ENCODE measurements at places on chromosomes 3 and 15. TPM values are rescaled to one million over a fixed set of nuclear protein-coding genes. Genes with fewer than 3 reads are reported as not detected.

IL17RB gene
- 15.9 TPM for total RNA-seq

- peaks cover 9% of the 10 kb centered on the region for H3K36me3 ChIP-seq
- no peaks in the 10 kb centered on the region for H3K27me3 ChIP-seq
- H3K4me1 ChIP-seq = no peaks in the 10 kb centered on the region
Measured at GRCh38 chr3:197880491-197881269, 69.3 kb upstream of the RPL35A start.

DNA sequence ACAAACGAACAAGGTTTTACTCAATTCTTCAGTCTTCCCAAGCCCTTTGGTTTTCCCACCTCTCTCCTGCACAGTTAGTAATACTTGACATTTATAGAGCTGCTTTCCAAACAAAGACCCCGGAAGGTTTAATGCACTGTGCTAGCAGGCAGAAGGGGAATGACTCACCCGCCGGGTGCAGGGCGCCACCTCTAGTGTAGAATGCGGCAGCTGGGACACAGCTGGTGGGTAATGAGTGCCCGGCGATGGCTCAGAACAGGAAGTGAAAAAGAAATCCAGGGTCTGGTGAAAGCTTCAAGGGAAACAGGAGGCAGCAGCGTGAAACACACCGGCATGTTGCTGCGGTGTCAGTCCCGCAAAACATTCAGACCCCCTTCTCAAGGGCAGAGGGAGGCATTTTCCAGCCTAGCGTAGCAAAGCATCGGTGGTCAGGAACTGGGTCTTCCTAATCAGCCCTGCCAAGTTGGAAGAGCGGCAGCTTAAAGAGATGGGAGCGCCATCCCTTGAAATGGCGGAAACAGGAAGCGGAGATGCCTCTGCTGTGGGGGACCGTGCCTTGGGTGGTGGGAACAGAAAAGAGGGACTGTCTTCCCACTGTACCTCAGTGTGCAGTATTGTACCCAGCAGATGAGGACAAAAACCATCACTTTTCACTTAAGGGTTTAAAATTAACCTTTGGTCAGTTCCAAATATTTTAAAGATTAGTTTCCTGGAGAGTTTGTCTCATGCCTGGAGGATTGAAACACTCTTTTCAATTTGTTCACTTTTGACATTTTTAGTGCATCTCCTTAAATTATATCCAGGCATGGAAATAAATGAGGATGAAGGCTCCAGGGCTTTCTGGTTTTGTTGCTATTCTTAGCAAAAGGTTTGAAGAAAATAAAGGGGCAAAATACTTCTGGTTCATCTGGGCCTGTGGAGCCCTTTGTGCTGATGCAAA is 160.7 kb upstream of the MCTP2 start:
- H3K4me1 ChIP-seq = no peaks in the 10 kb centered on the region
- no peaks in the 10 kb centered on the region for H3K27me3 ChIP-seq
- no peak overlapping the region for H3K4me3 ChIP-seq
- H3K36me3 ChIP-seq = no peaks in the 10 kb centered on the region
- DNase-seq = no peak

MEX3B gene
- 8.5 TPM for total RNA-seq

- no peak for DNase-seq
- H3K4me3 ChIP-seq = no peak overlapping the region
- no peak overlapping the region for H3K27ac ChIP-seq
- H3K36me3 ChIP-seq = no peaks in the 10 kb centered on the region
- no peaks in the 10 kb centered on the region for H3K27me3 ChIP-seq
- H3K4me1 ChIP-seq = no peaks in the 10 kb centered on the region
Measured at GRCh38 chr3:196519718-196520082, 4.6 kb upstream of the SMCO1 start.

DNA sequence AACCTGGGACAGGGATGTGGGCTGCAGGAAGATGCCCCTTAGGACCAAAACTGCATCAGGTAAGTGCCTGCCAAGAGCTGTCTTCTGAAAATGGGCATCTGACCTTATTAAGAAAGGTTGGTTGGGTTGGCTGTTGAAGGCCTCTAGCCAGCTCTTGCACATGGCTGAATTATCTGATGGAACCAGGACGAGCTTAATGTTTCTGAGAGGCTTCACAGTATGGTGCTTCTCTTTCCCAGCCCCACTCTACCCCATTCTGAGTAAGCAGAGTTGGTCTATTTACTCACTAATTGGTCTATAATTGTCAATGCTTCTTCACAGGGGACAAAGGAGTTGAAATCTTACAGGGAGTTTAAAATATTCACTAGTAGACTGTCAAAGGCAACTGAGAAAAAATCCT is 48.4 kb downstream of the DTWD1 start:
- no peaks in the 10 kb centered on the region for H3K4me1 ChIP-seq
- DNase-seq = no peak
- H3K27me3 ChIP-seq = no peaks in the 10 kb centered on the region
- no peaks in the 10 kb centered on the region for H3K36me3 ChIP-seq
- no peak overlapping the region for H3K4me3 ChIP-seq
- H3K27ac ChIP-seq = no peak overlapping the region

- H3K27ac ChIP-seq = peak overlapping the region; percentile 10
- no peak for DNase-seq
- peaks cover 24% of the 10 kb centered on the region for H3K4me1 ChIP-seq
- H3K4me3 ChIP-seq = no peak overlapping the region
- no peaks in the 10 kb centered on the region for H3K27me3 ChIP-seq
Measured at GRCh38 chr3:58531956-58532355, 5.0 kb downstream of the ACOX2 start.

DNA sequence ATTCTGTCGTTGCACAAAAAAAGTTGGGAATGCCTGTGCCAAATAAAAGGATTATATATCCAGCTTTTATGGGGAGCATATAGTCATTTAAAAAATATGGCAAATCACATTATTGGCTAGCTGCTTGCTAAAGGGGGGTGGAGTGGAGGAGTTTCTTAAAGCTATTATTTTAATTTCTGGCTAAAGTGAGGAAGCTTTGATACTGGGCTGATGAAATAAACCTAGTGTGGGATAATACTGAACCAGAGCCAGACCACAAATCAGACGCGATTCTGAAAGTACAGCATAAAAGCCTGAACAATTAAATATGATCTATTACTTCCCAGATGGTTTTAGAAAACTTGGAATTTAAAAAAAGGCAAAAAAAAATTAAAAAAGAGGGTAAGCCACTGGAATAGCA is 14.4 kb downstream of the POLR2M start:
- no peaks in the 10 kb centered on the region for H3K36me3 ChIP-seq
- H3K27ac ChIP-seq = no peak overlapping the region
- no peaks in the 10 kb centered on the region for H3K27me3 ChIP-seq

GRCh38 chr15:70932397-70932796 is 39.8 kb downstream of the LRRC49 start:
- H3K4me3 ChIP-seq = no peak overlapping the region
- H3K27ac ChIP-seq = no peak overlapping the region
- H3K36me3 ChIP-seq = no peaks in the 10 kb centered on the region

- H3K27ac ChIP-seq = no peak overlapping the region
- H3K4me3 ChIP-seq = no peak overlapping the region
- no peaks in the 10 kb centered on the region for H3K4me1 ChIP-seq
- no peak for DNase-seq
- no peaks in the 10 kb centered on the region for H3K27me3 ChIP-seq
Measured at GRCh38 chr15:69727121-69727924, 274.7 kb downstream of the RPLP1 start.

- no peak overlapping the region for H3K27ac ChIP-seq
- H3K4me3 ChIP-seq = no peak overlapping the region
- DNase-seq = no peak
Measured at GRCh38 chr15:26867200-26868007, 542 bp downstream of the GABRA5 start.

DNA sequence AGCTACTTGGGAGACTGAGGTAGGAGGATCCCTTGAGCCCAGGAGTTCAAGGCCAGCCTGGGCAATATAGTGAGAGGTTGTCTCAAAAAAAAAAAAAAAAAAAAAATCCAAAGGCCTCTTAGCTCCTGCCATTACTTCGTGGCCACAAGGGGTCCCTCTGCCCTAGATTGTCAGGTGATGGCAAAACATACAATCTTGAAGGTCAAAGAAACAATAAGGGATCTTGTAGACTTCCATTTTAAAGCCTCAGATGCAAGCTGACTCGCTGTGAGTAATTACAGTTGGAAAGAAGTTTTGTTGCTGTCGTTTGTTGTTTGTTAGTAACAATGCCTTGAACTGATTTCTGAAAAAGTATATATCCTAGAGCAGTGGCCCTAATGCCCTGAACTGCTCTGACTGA is 55.9 kb upstream of the PLCL2 start:
- no peak for DNase-seq
- no peaks in the 10 kb centered on the region for H3K36me3 ChIP-seq
- no peak overlapping the region for H3K27ac ChIP-seq

GRCh38 chr3:121976727-121977126 is 45.3 kb downstream of the ILDR1 start:
- no peak overlapping the region for H3K27ac ChIP-seq
- no peak overlapping the region for H3K4me3 ChIP-seq
- no peaks in the 10 kb centered on the region for H3K36me3 ChIP-seq
- no peaks in the 10 kb centered on the region for H3K27me3 ChIP-seq
- no peaks in the 10 kb centered on the region for H3K4me1 ChIP-seq

DNA sequence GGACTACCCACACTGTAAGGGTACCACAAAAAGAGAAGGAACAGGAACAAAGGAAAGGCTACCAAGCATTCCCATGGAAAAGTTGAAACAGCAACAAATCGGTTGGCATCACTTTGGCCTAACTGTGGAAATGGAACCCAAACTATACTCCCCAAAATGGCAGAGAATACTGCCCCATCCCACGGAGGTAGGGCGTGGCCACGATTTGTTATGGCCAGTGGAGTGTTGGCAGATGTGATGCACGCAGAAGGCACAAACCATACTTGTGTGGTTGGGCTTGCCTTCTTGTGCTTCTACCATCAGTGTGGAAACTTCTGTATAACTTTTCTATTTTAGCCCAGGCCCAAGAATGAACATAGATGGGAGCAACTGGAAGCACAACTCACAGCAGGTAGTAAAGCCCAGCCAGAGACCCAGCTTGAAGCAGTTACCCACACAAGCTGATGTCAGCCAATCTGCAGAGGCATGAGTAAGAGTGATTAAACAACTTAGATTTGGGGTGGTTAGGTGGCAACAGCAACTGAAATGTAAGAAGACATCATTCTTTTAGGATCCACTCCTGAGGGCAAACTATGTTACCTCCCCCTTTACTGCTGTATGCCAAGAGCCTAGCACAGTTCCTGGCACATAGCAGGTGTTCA is 64.1 kb downstream of the BTD start:
- H3K27me3 ChIP-seq = no peaks in the 10 kb centered on the region
- peaks cover 12% of the 10 kb centered on the region for H3K36me3 ChIP-seq
- H3K4me1 ChIP-seq = no peaks in the 10 kb centered on the region
- H3K4me3 ChIP-seq = no peak overlapping the region
- DNase-seq = no peak

DNA sequence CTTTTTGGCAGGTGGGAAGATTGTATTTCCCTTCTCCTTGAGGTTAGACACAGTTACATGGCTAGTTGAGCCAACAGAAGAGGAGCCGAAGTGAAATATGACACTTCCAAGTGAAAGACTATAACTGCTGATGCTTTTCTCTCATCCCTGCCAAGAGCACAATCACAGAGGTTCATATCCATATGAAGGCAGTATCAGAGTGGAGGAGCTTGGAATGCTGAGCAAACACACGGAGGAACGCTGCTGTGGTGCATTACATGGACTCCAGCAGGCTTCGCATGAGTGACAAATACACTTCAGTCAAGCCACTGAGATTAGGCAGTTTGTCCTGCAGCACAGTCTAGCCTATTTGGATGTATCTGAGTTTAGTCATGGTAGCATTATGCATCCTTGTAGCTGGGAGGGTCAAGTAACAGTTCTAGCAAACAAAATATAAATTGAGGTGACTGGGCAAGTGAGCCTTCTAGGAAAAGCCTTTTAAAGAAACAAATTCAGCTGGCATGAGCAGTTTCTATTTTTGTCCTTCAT is 5.4 kb downstream of the IQCF6 start:
- DNase-seq = no peak
- H3K36me3 ChIP-seq = no peaks in the 10 kb centered on the region
- H3K27me3 ChIP-seq = peaks cover 7% of the 10 kb centered on the region
- no peaks in the 10 kb centered on the region for H3K4me1 ChIP-seq

DNA sequence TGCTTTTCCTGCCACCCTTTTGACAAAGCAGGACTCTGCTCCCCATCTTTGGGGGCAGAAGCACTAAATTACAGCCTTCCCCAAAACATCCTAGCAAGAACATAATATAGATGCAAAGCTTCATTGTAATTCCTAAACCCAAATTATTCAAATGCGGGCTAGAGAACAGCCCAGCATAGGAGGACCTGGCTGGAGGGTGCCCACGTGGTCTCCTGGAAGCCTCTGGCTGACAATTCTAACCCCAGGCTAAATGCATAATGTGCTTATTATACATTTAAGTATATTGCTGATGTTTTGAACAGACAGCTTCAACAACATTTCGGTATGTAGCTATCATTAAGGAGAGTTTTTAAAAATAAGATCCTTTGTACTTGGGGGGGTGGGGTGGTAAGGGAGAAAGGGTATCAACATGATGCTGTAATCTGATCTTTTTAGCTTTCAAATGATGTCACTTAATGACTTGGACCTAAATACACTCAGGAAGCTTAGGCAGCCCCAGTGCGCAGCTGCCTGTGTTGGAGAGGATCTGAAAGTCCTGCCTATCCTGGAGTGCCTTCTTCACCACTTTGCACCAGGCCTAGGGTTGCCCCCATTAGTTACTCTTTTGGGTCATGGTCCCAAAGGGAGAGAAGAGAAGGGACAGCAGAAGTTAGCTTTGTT is 57.2 kb upstream of the USP3 start:
- H3K36me3 ChIP-seq = no peaks in the 10 kb centered on the region
- no peaks in the 10 kb centered on the region for H3K4me1 ChIP-seq
- H3K27ac ChIP-seq = no peak overlapping the region

NMD3 gene
- total RNA-seq = 64.6 TPM

DNA sequence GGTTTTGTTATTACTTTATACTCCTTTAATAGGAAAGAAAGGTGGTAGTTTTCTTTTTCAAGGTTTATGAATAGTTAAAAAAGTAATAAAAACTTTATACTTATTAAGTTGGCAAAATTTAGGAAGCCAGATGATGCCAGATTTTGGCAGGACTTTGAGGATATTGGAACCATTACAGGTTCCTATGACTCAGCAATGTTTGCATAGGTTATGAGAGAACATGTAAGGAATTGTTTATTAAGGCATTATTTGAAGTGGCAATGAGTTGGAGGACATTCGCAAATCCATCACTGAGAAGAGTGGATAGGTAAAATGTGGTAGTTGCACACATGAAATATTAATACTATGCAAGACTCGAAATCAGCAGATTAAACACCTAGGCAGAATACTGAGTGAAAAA is 29.9 kb downstream of the CDAN1 start:
- no peaks in the 10 kb centered on the region for H3K36me3 ChIP-seq
- H3K4me1 ChIP-seq = no peaks in the 10 kb centered on the region
- no peaks in the 10 kb centered on the region for H3K27me3 ChIP-seq
- no peak overlapping the region for H3K4me3 ChIP-seq
- no peak overlapping the region for H3K27ac ChIP-seq

DNA sequence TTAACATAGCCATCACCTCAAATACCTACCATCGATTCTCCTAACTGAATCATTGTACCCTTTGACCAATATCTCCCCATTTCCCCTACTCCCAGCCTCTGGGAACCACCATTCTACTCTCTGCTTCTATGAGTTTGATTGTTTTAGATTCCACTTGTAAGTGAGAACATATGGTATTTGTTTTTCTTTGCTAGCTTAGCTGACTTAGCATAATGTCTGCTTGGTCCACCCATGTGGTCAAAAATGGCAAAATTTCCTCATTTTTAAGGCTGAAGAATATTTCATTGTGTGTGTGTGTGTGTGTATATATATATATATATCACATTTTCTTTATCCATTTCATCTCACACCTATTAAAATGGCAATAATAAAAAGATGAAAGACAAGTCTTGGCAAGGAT is 469.3 kb downstream of the FHIT start:
- no peaks in the 10 kb centered on the region for H3K4me1 ChIP-seq
- no peak overlapping the region for H3K4me3 ChIP-seq
- no peaks in the 10 kb centered on the region for H3K27me3 ChIP-seq
- DNase-seq = no peak
- no peak overlapping the region for H3K27ac ChIP-seq
